AML-193 (cell line): ENCODE measurements at places on chromosomes 16 and 17.

GRCh38 chr17:3921006-3921405, 4.7 kb upstream of the P2RX1 start:
- DNase-seq, result no peak

GRCh38 chr16:51231702-51232101, 80.6 kb upstream of the SALL1 start:
- DNase-seq, result no peak

DNA sequence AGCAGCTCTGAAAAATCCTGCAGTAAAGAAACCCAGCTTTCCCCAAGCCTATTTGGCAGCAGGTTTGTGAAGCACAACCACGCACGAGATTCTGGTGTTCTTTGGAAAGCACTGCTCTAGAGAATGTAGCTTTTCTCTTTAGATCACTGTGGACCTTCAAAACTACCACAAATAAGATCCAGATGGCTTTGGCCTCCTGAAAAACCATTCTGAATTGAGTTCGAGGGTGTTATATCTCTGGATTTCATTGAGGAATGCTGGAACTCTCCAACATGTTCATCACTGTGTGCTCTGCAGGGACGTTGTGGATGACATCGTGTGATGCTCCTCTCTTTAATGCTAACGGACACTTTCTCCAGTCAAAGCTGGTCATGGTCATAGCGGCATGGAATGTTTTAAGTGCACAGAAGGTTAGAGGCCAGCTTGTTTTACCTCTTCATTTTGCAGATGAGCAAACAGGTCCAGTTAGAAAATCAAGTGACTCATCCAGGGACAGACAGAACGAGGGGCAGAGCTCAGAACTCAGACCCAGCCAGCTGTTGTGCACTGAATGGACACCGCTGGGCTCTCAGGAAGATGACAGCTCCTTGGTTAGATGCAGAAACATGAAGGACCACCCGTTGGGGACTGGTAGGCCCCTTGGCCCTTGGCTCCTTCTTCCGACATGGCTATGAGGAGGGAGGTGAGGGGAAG, 37.2 kb downstream of the CCDC42 start:
- DNase-seq, result no peak

GRCh38 chr16:47388705-47389104, 72.2 kb downstream of the ITFG1 start:
- DNase-seq, result no peak

DNA sequence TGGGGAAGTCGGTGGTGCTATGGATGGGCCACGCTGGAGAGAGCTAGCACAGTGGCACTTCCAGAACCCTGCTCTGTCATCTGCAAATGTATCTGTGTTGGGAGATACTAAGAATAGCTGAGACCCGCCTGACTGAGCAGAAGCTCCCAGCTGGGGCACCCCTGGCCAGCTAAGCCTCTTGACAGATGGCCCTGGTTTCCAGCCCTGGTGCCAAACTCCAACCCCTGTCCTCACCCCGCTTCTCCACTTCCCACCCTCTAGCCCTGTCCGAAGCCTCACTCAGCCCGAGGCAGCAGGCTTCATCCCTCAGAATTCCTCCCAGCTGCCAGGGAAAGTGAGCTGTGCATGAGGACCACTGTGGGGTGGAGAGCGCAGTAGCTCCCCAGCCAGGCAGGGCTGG, 124.4 kb downstream of the CCDC144A start:
- DNase-seq, result no peak

DNA sequence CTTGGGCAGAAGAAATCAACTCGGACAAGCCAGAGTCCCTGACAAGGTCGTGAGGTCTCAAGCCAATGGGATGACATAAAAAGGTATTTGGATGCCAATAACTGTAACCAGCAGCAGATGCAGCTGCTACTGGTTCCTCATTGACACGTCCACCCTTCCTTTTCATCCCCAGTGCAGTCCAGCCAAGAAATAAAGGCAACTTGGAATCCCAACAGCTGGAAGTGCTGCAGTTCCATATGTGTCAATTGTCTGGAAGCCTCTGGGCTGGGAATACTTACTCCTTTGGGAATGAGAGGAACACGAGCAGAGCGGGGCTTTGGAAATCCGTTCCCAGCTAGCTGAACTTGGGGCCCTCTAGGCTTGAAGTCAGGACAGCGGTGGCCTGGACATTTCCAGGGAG, 360.4 kb upstream of the ZFHX3 start:
- DNase-seq, result no peak

DNA sequence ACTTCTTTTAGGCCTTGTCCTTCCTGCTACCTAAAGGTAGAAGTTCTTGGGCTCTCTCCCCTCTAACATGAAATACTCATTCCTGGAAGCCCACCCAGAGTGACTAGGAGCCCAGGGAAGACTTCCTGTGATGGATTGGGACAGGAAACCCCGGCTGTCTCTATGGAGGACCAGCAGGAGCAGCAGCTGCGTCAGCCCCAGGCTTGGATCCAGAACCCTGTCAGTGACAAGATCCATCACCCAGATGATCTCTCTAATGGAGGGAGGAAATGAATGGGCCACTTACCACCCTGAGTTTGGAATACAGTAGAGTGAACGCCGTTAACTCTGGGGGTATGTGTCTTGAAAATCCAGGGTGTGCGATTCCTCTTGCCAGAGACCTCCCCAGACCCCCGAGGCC, 195.7 kb upstream of the WSCD1 start:
- no peak for DNase-seq

GRCh38 chr17:72571813-72572396, 451.1 kb downstream of the SOX9 start:
- no peak for DNase-seq

GRCh38 chr17:17525956-17526355, 29.8 kb upstream of the RASD1 start:
- DNase-seq, result no peak

GRCh38 chr17:83200231-83200699, 120.9 kb downstream of the METRNL start:
- DNase-seq, result peak; percentile 98

- no peak for DNase-seq
These were observed 78.8 kb upstream of the RPRML start for GRCh38 chr17:47057830-47058229.

DNA sequence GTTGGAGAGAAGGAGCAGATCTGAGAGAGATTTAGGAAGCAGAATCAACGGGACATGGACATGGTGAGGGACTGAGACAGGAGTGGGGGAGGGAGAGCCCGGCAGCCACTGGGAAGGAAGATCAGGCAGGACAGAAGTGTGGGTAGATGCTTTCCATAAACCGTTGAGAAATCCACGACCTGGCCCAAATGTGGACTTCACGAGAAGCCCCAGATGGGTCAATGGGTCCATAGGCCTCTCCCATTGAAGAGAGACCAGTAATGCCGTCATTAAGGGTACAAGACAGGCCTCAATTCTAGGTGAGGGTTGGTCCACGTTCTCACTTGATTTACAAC, 530 bp upstream of the CCL22 start:
- no peak for DNase-seq

- DNase-seq, result no peak
These were observed 27.2 kb downstream of the SREBF1 start for GRCh38 chr17:17809531-17810083.

DNA sequence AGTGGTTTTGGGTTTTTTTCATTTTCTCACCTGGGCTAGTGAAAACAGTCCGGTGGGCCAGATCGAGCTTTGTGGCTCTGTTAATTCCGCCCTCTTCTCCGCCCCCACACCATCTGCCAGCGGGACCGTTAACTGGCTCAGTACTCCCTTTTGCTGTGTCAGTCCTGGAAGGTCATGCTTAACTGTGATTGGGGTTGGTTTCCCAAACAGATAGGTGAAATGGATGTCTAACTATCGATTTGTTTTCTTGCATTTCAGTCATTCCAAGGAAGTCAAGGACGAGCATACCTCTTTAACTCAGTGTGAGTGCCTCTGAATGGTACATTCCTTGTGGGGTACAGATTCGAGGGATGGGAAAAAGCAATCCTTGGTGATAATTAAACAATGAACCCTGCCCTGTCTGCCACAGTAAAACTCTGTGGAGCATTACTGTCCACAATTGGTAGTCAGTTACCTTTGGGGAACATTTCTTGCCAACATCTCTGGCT, 56.7 kb downstream of the YPEL2 start:
- no peak for DNase-seq

- DNase-seq, result no peak
These were observed 45.9 kb downstream of the PITPNM3 start for GRCh38 chr17:6510321-6510977.

GRCh38 chr16:82874672-82875071, 247.9 kb downstream of the CDH13 start:
- no peak for DNase-seq

GRCh38 chr17:71080937-71081336, 911.6 kb downstream of the KCNJ2 start:
- DNase-seq, result no peak

GRCh38 chr16:54585998-54586340, 299.4 kb upstream of the IRX3 start:
- DNase-seq, result no peak

- DNase-seq, result no peak
These were observed 53.1 kb upstream of the ENPP7 start for GRCh38 chr17:79677646-79678045.

GRCh38 chr16:73976644-73977043, 320.0 kb upstream of the PSMD7 start:
- no peak for DNase-seq

- no peak for DNase-seq
These were observed 6.6 kb downstream of the CAPN15 start for GRCh38 chr16:534135-534534.

- DNase-seq, result no peak
These were observed 391.1 kb downstream of the KCNJ2 start for GRCh38 chr17:70560471-70560870.

GRCh38 chr16:89795676-89796075, 20.8 kb downstream of the FANCA start:
- DNase-seq, result no peak

DNA sequence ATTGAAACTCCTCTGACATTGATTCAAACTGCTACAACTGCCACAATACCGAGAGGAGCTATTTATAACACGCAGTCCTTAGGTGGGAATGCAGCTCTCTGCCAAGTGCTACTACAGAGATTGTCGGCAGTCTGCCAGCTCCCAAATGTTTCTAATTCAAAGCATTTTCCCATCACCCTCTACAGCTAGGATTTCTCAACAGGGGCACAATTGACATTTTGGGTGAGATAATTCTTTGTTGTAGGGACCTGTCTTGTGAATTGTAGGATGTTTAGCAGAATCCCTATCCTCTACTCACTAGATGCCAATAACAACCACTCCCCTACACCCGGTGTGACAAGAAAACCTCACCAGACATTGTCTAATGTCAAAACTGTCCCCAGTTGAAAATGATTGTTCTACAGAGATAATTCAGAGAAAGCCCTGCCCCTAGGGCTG, 7.8 kb upstream of the N4BP1 start:
- no peak for DNase-seq

GRCh38 chr16:54287131-54288029, 793 bp upstream of the IRX3 start:
- DNase-seq, result no peak

DNA sequence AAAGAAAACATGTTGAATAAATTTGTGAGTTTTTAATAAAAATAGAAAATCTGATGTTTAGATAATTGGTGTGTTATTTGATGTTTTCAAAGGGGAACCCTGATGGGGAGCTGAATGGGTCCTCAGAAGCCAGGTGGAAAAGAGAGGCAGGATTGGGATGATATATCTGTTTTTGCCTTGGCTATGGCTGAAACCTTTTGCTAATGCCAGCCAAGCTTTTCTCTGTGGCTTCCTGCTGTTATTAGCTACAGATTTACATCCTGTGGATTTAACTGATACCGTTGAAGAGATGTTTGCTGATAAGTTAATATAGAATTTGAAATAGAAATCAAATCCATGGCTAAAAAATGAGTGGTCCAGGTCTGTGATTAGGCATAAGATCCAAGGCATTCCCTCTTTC, 4.2 kb upstream of the AATF start:
- no peak for DNase-seq

GRCh38 chr16:22194707-22195444, 11.2 kb upstream of the EEF2K start:
- DNase-seq, result no peak

GRCh38 chr16:354291-354881, 1.9 kb upstream of the AXIN1 start:
- DNase-seq, result no peak

DNA sequence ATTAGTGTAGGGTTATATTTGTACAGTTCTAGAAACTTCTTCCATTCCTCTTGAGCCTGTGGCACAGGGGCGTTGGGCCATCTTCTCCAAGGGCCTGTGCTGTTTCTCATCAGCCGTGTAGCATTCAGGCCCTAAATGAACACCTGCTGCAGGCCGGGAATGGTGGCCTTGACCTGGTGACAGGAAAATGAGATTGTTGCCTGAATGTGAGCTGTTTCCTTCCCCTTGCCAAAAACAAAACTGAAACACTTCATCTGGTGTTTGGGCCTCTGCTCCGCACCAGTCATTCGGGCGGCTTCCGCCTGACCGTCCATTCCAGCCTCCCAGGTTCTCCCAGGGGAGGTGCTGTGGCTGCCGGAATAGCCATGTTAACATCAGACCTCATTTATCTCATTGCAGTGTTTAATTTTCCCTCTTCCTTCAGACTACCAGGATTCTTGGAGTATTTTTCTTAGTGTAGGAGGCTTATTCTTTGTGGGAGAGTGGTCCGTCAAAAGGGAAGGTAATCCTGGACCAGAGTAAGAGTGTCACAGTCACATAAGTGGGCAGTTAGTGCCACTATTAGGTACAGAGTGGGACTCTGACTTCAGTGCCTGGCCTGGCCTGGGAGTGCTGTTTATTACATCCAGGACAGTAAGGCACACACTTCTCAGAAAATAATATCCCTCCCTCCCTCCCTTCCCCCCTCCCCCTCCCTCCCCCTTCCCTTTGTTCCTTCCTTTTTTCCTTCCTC, 61.9 kb downstream of the WWP2 start:
- no peak for DNase-seq

DNA sequence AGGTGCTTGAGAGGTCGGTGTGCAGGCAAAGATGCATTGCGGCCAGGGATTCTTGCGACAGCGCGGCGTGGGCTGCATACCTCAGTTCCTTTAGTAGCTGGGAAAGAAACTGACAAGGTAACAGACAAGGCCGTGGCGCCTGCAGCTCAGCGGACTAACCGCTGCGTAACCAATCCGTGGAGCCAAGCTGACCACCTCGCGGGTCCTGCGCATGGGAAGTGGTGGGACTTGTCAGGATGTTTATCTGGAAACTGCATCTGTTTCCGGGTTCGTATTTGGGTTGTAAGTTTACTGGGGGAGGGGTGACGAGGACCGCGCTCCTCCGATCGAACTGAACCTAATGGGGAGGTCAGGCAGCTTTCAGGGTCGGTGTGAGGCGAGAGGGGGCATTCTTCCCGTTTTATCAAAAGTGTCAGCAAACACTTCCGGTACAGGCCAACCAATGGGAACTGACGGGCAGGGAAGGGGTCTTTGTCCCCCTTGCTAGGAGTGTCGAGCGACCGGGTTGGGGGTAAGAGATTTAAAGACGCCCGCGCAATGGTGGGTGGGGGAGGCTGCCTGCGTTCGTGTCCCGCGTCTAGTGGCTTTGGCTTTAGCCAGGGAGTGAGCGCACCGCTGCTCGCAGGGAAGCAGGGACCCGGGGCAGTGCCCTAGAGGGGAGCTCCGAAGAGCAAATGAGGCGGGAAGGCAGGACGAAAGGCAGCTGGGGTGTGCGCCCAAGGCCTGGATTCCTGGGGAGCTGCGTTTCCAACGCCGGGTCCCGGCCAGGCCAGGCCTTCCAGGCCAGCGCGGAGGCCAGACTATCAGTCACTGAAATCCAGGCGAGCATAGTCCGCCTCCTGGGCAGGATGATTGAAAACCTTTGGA, 7.0 kb downstream of the IRX6 start:
- DNase-seq, result no peak
